ENCODE measurements at places on chromosomes 11 and 22.

GRCh38 chr11:119747868-119748660 lies 19.1 kb upstream of the NECTIN1 start:
- DNase-seq = no peak

GRCh38 chr11:10969387-10969786 lies 111.5 kb upstream of the ZBED5 start:
- no peak for DNase-seq

- no peak for DNase-seq
Measured at GRCh38 chr11:85483861-85484260, 143.3 kb downstream of the DLG2 start.

DNA sequence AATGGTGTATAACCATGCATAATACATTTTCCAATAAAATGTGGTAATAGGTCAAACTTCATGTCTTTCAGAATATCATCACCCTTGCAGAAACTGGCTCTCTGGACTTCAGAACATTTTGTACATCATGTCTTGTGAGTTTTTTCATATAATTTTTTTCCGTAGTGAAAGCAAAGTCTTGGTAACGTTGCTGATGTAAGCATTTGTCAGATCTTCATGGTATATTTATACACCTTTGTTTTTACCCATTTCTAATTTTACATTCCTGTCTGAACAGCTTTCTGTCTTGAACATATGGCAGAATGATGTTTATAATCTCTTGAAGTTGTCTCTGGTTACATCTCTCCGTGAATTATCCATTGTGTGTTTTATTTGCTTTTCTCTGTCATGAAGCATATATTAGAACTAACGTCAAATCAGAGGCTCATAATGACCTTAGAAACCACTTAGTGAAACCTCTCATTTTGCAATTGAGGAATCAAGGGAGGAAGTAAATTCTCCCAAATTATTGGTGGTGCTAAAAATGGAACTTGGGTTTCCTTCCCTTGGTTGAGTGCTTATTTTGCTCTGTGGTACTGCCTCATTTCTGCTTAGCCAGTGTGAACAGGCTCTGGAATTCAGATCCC lies 37.4 kb downstream of the CSRP3 start:
- no peak for DNase-seq

DNA sequence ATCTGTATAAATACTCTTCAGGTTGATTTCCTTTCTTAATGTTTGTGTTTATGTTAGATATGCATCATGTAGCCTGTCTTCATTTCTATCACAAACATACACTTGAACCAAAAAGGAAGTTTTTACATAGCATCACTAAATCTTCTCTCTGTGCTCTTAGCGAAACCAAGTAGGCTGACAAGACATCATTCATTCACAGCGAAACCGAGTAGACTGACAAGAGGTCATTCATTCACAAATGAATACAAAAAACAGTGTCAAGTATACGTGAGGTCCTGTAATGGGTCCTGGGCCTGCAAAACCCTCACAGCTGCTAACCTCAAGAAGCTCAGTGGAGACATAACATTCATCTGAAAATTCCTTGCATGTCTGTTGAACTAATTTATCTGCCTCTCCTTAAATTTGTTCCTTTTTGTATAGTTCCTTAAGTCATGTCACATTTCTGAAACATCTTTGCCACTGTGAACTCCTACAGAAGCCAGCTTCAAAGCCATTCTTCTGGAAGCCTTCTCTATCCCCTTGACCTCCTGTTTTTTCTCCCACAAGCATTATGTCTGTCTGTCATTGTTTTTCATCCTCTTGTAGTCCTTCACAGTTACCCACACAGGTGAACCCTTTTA lies 9.8 kb upstream of the HBE1 start:
- DNase-seq = no peak

GRCh38 chr22:43408009-43408408 lies 3.8 kb upstream of the MPPED1 start:
- DNase-seq = no peak

DNA sequence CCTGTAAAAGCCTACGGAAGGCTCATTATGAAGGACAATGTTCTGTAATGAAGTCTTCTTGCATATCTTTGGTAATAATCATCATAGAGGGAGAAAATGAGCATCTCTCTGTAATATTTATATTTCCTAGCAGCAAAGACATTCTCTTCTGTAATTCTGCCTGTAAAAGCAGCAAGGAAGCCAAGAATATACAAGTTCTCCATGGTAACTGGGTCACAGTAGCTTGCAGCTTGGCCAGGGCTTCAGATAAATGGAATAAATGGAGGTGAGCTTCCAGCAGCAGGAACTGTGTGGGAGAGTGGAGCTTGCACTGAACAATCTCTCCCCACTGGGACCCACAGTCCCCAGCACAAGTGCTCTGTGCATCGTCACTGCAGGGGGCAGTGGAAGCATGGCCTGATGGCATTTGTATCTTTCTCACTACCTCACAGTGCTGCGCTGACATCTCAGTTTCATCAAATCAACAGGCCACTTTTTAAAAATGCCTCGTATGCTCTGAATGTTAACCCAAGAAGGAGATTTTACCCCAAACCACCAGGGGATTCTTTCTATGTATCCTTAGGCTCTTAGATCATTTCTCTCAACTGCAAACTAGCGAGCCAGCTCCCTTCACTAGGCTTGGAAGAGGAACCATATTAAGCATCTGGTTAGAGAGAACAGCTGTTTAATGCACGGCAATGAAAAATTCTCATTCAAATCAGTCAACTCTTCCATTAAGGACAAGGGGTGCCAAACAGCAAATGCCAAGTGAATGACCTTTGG lies 1059.7 kb downstream of the OPCML start:
- no peak for DNase-seq

DNA sequence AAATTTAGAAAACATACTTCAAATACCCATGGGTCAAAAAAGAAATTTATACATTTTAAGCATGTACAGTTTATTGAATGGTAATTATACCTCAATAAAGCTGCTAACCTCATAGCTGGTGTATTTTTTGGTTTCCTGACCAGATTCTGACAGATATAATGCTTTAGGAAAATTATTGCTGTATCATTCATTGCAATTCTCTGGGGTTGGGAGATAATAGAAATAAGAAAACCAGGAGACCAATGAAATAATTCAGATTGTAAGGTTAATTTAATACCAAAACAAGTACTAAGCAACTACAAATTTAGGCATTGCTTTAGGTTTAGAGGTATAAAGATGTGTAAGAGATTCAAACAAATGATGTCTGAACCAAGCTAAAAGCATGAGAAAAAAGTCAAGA lies 120.1 kb downstream of the ENTHD1 start:
- no peak for DNase-seq

DNA sequence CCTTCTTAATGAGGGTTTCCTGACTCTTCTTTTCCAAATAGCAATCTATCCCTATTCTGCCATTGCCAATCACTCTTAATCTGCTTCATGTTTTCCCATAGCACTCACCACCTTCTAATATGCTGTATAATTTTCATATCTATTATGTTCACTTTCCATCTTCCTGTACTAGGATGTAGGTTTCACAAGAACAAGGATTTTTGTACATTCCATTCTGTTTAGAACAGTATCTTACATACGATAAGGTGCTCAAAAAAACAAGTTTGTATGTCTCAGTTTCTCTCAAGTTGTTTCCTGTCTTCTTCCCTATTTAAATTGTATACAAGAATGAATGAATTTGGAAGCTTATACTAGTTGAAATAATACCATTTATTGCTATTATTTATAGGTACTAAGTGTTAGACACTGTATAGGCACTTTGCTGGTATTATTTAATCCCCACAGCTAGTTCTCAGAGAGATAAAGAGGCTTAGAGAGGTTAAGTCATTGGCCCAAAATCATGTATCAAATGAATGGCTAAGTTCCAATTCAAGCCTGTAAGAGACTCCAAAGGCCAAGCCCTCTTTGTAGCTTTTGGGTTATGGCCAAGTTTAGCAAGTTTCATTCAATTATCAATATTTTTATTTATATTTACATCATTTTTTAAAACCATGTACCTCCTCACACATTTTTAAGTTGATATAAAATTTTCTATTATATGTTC lies 134.7 kb downstream of the PAX6 start:
- no peak for DNase-seq

GRCh38 chr11:45180848-45181192 lies 34.4 kb downstream of the PRDM11 start:
- no peak for DNase-seq

DNA sequence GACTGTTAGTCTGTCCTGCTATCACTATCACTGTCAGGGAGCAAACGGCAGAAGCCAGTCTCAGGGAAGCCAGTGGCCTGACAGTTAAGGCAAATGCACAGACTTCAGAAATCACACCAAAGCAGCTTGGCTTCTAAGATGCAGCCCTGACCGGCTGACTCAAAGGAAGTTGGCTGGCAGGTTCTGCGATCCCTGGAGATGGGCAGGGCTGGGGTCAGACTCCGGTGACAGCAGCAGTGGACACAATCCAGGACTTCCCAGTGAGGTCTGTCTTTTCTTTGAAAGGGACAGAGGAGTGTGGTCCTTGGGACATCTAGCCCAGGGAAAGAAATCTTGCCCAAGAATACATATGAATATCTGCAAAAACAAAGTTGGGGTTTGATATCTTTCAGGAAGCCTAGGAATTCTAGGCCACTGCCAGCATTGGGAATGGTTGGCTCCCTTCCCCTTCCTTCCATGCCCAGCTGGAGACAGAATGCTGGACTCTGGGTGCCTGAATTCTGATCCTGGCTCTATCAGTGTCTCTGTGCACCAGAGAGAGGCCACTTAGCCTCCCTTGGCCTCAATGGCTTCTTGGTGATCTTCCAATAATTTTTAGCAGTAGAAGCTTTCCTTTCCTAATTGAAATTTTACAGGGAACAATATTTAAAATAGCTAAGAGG lies 108.9 kb downstream of the KIRREL3 start:
- no peak for DNase-seq

GRCh38 chr11:415640-416041 lies 842 bp upstream of the SIGIRR start:
- no peak for DNase-seq

DNA sequence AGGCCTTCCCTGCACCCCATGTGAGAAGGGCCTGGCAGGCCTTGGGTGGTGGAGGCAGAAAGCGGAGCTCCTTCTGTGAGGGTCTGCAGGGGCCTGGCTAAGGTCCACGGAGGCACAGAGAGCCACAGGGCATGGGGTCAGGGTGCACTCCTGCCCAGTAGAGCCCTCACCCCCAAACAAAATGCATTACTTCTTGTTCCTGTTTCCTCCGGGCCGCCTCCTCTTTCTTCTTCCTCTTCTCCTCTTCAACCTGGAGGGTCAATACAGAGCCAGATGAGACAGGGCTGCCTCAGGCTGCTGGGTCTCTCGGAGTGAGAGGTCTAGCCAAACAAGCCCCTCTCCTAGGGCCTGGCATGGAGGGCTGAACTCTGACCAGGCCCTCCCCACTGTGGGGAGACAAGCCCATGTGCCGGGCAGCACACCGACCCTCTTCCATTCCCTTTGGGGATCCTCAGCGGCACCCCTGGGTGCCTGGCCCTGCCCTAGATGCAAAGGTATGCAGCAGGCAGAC lies 10.3 kb upstream of the NAP1L4 start:
- no peak for DNase-seq

- no peak for DNase-seq
Measured at GRCh38 chr11:108369064-108369463, 98.3 kb downstream of the C11orf65 start.

DNA sequence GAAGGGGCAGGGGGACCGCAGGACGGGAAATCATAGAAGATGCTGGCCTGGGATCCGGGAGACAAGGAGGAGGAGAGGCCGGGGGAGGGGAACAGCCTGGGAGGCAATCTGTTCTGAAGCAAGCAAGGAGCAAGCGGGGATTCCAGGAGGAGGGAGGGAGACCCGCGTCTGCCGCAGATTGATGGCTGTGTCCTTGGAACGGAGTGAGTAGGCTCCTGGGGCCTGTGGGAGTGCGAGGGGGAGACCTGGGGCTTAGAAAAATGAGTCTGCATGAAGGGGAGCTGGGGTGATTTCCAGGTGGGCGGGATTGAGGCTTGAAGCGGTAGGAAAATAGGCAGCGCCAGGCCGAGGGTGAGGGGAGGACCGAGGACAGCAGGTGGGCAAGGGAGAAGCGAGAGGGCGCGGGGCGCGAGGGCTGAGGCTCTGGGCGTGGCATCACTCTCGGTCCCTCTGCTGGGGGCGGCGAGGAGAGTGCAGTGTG lies 1.6 kb upstream of the LRRC55 start:
- DNase-seq = no peak

- no peak for DNase-seq
Measured at GRCh38 chr11:134543645-134544044, 131.6 kb upstream of the B3GAT1 start.

- DNase-seq = no peak
Measured at GRCh38 chr11:9172389-9172788, 81.0 kb upstream of the SCUBE2 start.

DNA sequence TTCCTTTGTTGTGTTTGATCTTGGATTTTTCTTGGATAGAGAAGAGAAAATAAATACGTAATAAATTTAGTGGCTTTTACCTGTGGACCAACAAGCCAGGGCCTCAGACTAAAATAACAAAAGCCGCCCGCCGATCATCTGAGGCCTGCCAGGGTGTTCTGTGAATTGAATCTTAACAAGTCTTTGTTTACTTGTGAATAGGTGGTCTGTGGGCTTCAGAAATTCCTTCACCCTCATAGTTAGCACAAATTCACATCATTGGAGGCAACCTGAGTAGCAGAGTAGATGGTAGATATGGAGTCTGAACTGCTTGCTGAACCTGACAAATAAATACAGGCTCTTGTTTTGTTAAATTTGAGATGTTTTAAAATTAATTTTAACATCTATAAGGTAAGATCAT lies 176.3 kb upstream of the MTNR1B start:
- no peak for DNase-seq

GRCh38 chr11:125348674-125349309 lies 147.3 kb downstream of the FEZ1 start:
- no peak for DNase-seq

GRCh38 chr11:75792127-75792731 lies 22.8 kb upstream of the UVRAG start:
- DNase-seq = no peak

DNA sequence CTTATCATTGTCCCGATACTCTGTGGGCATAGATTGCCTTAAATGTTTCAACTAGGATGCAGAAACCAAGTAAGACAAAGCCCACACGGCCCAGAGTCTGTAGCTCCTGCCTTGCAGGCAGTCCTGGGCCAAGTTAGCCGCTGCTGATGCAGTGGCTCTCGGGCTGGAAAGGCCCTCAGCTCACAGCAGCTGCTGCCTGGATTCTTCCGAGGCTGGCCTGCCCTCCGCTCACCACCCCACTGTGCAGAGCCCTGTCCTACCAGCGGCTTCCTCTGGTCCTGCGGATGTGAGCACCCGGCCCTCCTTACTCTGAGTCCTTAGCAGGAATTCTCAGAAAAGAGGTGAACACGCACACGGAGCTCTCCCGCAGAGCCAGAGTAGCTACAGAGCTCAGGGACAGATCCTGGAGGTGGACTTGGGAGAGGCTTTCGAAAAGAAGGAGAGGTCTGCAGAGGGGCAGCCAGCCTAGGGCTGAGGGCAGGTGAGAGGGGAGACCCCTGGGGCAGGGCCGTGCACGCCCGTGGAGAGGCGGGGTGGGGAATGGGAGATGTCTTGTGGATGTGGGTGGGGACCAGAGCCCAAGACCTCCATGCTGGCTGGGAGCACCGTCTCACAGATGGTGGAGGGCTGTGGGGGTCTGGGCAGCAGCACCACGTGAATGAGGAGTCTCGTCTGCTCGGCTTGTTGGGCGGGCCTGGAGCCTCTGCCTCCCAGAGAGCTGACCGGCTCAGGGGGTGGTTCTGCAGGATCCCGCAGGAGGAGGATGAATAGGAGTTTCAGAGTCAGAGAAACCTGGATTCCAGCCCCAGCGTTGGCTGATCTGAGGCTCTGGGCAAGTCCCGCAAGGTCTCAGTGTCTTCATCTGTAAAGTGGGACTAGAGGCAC lies 117.4 kb upstream of the B3GAT1 start:
- no peak for DNase-seq

- DNase-seq = no peak
Measured at GRCh38 chr11:75523189-75523588, 2.6 kb downstream of the GDPD5 start.

All from cortex of kidney (tissue), 1 donor.